ENCODE measurements at places on chromosomes 4 and X. TPM values are rescaled to one million over a fixed set of nuclear protein-coding genes. Genes with fewer than 3 reads are reported as not detected.

DNA sequence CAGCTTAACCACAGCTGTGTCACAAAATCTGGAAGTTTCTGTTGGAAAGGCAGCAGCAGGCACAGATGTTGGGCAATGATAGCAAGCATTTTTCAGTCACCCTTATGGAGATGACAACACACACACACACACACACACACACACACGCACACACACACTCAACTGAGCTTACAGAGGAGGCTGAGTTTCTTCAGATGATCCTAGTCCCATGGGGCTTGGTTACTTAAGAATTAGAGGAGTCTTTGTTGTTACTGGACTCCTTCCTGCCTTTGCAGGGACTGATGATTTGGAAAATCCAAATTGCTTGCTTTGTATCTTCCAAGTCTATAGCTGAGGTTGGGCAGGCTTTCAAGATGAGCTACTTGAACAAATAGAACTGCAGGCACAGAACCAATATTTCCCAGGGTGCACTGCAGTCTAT is 740.1 kb upstream of the PITX2 start:
- DNase-seq: no peak

GRCh38 chr4:9849538-9849920 is 68.1 kb downstream of the DRD5 start:
- DNase-seq: no peak

DNA sequence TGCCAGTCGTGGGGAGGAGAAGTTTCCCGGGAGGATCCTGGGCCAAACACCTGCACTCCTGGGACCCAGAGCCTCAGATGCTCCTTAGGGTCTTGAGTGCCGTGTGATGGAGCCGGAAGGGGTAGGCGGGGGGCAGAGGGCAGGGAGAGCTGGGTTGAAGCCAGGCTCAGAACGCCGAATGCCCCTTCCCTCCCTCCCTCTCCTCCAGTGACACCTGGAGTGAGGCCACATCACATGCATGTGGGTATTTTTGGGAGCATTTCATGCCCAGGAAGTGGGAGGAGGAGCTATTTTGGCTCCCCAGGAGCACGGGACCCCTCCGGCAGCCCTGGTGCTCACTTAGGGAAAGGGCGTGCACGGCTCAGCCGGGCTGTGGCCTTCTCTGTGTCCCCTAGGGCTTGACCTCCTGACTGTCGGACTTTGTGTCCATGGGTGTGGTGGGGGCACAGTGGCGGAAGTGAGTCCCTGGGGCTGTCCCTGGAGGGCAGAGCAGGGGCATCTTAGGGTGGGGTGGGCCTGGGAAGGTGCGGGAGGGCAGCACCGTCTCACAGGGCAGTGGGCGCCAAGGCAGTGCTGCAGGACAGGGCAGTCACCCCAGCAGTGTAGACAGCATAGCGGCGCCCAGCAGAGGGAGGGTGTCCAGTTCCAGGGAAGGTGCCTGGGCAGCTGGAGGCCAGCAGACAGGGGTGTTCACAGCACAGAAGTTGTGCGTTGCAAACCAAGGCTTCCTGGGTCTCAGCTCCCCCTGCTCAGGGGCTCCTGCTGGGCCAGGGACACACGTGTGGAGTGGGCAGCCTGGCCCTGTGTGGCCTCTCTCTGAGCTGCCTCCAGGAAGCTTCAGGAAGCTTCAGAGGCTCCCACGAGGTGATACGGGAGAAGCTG is 4.9 kb upstream of the CPLX1 start:
- DNase-seq: no peak

- DNase-seq: no peak
Measured at GRCh38 chr4:152803541-152803940, 23.8 kb downstream of the ARFIP1 start.

GRCh38 chr4:8571702-8572685 is 8.2 kb upstream of the GPR78 start:
- no peak for DNase-seq

- DNase-seq: no peak
Measured at GRCh38 chrX:107673431-107673830, 45.1 kb downstream of the PRPS1 start.

- no peak for DNase-seq
Measured at GRCh38 chr4:63693321-63693720, 715.9 kb downstream of the TECRL start.

DNA sequence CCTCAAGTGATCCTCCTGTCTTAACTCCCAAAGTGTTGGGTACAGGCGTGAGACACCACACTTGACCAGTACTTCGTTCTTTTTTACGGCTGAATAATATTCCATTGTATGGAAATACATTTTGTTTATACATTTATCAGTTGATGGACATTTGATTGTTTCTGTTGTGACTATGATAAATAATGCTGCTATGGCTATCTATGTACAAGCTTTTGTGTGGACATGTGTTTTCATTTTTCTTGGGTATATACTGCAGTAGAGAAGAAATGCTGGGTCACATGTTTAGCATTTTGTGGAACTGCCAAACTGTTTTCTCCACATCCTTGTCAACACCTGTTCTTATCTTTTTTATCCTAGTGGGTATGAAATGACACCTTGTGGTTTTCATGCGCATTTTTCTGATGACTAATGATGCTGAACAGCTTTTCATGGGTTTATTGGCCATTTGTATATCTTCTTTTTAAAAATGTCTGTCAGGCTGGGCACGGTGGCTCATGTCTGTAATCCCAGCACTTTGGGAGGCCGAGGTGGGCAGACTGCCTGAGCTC is 37.3 kb downstream of the SAT1 start:
- DNase-seq: no peak

DNA sequence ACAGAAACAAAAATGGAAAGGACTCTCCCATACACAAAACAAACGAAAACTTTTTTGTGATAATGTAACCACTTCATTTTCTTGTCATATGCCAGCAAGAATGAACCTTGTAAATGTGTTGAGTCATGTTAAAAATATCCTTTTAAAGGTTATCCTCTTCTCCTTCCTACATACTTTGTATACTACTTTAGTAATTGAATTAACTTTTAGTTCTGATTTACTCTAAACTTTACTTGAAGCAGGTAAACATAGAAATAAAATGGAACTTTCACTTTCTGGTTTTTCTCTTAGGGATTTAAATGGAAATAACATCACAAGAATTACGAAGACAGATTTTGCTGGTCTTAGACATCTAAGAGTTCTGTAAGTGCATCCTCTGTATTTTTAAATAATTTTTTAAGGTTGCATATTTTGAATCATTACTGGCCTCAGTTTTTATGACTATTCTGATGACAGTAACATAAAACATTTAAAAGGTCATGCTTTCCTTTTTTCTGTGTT is 4.7 kb downstream of the SLIT2 start:
- DNase-seq: no peak

DNA sequence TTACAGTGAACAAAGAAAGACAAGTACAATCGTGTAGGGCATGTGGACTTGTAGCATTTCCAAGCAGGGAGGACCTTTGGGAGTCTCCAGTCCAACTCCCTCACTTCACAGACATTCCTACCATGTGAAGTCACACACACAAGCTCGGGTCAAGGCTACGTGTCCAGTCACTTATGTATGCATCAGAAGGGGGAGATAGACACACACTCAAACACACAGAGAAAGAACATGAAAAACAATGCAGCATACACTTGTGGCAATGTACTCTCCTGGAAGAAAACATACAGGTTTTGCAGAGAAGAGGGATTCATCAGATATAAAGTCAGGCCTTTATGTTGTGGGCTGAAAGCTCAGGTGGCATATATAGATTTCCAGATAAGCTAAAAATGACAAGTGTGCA is 136.1 kb upstream of the MID1 start:
- no peak for DNase-seq

DNA sequence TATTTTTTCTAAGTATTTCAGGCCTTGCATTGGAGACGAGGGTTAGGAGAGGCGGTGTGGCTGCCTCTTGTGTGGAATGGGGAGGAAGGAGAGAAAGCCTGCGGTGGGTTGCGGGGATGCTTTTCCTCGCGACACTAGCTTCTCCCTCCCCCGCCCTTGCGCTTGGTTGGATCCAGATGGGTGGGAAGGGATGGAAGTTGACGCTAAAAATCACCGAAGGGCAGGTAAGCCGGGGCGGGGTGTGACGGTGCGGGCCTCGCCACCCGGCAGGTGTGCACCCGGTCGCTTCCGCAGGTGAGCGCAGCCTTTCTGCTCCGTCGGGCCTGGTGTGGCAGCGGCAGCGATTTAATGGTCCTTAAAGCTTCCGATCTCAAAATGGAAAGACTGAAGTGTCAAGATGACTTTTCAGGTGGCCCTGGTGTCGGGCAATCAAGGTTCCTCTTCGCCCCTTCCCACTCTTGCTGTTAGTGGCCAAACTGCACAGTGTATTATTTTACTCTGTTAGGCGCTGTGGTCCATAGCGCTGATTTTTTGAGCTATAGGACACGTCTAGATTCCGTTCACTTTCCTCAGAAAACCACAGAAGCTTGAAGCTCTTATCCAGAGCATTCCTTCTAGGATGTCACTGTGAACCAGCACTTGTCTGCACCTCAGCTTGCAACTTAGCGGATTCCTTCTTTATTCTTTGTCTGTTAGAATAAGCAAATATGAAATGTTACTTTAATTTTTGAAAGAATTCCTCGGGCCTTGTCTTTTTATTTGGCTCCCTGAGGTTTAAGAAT is 765 bp downstream of the ENOPH1 start:
- peak; percentile 47 for DNase-seq

DNA sequence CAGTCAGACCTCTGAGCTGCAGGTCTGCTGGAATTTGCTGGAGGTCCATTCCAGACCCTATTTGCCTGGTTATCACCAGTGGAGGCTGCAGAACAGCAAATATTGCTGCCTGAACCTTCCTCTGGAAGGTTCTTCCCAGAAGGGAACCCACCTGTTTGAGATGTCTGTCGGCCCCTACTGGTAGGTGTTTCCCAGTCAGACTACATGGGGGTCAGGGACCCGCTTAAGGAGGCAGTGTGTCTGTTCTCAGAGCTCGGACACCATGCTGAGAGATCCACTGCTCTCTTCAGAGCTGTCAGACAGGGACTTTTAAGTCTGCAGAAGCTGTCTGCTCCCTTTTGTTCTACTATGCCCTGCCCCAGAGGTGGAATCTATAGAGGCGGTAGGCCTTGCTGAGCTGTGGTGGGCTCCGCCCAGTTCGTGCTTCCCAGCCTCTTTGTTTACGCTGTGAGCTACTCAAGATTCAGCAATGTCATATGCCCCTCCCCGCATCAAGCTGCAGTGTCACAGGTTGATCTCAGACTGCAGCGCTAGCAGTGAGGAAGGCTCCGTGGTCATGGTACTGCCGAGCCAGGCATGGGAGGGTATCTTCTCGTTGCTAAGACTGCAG is 44.1 kb upstream of the KDR start:
- DNase-seq: no peak

DNA sequence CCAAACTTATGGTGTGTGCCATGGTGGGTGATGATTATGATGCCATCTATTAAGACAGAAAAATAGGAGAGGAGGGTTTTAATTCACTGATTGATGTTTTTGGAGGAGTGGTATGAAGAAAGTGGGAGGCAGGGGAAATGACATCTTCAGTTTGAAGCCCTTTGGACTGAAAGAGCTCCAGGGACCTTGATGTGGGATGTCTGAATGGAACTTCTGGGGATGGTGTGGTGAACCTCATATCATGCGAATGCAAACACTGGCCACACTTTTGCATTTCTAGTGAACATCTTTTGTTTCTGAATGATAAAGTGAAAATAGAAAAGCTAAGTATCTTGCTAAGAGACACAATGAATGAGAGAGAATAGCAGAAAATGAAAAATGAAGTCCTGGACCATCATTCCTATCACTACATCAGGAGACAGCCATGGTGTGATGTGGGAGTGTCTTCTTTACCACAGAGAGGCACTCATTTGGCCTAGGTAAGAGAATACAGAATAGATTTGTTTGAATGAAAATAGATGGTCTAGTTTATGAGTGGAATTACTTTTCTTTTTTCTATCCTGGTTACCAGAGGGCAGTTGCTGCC is 123.5 kb downstream of the ZNF827 start:
- DNase-seq: no peak

GRCh38 chr4:168662297-168662984 is 165.6 kb downstream of the PALLD start:
- no peak for DNase-seq

DNA sequence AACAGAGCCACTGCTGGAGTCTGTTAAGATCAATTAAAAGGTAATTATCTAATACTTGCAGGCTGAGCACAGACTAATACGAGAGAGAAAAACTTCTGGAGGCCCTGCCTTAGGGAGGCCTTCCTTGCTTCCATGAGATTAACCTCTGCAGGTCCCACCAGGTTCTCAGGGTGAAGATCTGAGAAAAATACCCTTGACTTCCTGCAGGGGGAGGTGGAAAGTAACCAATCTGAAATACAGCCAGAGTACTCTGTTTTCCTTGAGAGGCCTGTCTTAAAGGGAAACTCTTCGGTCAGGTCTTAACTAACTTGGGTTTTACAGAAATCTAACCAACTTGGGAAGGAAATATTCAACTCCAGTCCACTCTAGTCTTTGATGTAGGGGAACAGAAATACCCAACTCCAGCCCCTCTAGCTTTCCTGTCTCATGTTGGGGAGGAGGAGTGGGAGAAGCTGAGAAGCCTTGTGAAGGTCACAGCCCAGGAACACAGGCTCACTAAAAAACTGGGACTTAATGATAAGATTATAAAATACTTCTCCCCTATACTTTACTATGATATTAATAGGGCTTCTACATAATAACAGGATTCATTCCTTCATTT is 77.1 kb downstream of the TBCK start:
- no peak for DNase-seq

DNA sequence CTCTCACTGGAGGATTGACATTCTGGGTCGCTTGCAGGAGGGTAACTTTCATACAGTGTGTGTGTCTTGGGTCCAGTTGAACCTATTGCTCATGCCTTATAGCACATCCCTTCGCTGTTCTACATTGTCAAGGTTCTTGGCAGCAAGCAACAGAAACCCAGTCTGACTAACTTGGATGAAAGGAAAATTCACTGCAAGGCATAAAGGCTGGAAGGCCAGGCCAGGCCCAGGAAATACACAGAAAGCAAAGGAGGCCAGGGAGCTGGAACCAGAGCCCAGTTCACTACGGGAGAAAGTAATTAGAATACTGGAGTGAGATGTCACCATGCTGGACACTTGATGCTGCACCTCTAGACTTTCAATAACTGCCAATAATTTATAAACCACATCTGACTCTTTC is 353.8 kb upstream of the GATB start:
- no peak for DNase-seq

- no peak for DNase-seq
Measured at GRCh38 chr4:6734165-6734786, 18.3 kb downstream of the BLOC1S4 start.

DNA sequence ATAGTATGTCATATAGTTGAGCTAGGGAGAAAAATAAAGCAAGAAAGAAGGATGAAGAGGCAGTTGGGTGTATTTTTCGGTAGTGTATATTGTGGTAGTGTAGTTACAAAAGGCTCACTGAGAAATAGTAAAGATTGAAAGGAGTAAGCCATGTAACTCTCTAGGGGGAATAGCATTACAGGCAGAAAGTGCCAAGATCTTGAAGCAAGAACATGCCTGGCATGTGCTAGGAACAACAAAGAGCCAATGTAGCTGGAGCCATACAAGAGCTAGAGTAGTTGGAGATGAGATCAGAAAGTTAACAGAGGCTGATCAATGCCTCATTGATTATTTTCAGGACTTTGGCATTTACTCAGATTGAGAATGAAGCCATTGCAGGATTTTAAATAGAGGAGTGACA is 3.0 kb downstream of the ABCE1 start:
- no peak for DNase-seq

- no peak for DNase-seq
Measured at GRCh38 chrX:40700640-40701342, 34.6 kb downstream of the MED14 start.

MAGED4 gene
- 10.9 TPM for total RNA-seq

HTN1 gene
- not detected for total RNA-seq

ZAR1 gene
- total RNA-seq: not detected

CLGN gene
- 1.1 TPM for total RNA-seq

MAGEB1 gene
- not detected for total RNA-seq

SMIM31 gene
- 4.6 TPM for total RNA-seq

BEND4 gene
- total RNA-seq: 0.18 TPM

ABCG2 gene
- total RNA-seq: 6.3 TPM

SERPINA7 gene
- total RNA-seq: not detected

OPN1MW2 gene
- total RNA-seq: not detected
